Tibial nerve (tissue), 4 donors: ENCODE measurements at places on chromosomes 12 and 14. TPM values are rescaled to one million over a fixed set of nuclear protein-coding genes. Genes with fewer than 3 reads are reported as not detected.
A peak's percentile ranks its signal among the peaks of the same experiment; 100 is the strongest.

DNA sequence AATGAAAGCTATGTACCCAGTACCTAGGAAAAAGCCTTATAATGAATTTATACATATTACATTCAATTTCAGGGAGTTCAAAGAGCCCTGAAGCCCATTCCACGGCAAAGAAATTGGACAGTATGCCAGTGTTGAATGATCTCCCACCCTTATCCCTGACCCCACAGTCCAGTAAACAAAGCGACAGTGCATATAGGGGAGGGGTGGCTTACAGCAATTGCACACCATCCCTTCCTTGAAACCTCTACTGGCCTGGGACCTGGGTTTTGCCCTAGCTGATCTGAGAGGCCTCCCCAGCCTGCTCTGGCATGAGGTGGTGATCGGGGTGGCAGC, 17.3 kb upstream of the RND1 start:
- no peaks in the 10 kb centered on the region for H3K4me1 ChIP-seq
- no peak overlapping the region for H3K4me3 ChIP-seq
- no peak for DNase-seq
- no peaks in the 10 kb centered on the region for H3K36me3 ChIP-seq

GRCh38 chr12:101480849-101481248, 5.7 kb downstream of the SPIC start:
- no peak overlapping the region for H3K27ac ChIP-seq
- H3K27me3 ChIP-seq: no peaks in the 10 kb centered on the region
- DNase-seq: no peak
- H3K36me3 ChIP-seq: no peaks in the 10 kb centered on the region
- peaks cover 3% of the 10 kb centered on the region for H3K4me1 ChIP-seq

Gene SLC17A8
- total RNA-seq: not detected

DNA sequence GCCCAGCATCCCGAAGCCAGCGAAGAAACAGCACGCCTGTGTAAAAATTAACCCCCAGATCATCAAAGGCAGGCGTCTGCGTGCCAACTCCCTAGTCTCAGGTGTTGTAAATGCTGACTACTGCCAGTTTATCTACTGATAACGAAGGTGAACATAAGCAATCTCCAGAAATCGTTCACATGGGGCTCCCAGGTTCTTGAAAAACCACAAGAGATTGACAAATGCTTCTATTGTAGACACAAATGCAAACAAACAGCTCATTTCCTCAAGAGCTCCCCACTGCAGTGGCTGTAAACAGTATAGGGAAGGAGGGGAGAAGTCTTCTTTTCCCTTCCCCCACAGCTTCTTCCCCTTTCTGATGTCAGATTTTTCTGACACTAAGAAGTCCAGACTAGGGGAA, 5.3 kb upstream of the PLEKHG3 start:
- peak overlapping the region; percentile 44 for H3K27ac ChIP-seq
- no peaks in the 10 kb centered on the region for H3K27me3 ChIP-seq
- no peaks in the 10 kb centered on the region for H3K4me1 ChIP-seq
- no peak overlapping the region for H3K4me3 ChIP-seq

- no peaks in the 10 kb centered on the region for H3K4me1 ChIP-seq
- peak; percentile 94 for DNase-seq
- no peaks in the 10 kb centered on the region for H3K27me3 ChIP-seq
- H3K4me3 ChIP-seq: no peak overlapping the region
Measured at GRCh38 chr12:69900720-69901131, 75.7 kb downstream of the MYRFL start.

DNA sequence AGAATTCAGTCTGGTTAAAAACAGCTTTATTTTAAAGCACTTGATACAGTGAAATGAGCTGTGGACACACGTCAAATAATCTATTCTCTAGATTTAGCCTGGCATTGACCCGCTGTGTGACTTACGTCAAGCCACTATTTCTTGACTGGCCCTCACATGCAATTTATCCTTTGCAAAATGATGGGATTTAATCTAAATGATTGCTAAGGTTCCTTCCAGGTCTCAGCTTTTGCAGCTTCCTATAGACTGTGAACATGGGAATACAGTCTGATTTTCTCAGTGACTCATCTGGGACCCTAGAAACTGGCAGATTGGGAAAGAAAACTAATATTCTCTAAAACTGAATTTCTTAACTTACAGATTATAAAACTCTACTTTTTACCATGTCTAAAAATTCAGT, 409.1 kb downstream of the RAD51B start:
- H3K27me3 ChIP-seq: no peaks in the 10 kb centered on the region
- H3K4me1 ChIP-seq: peaks cover 14% of the 10 kb centered on the region
- no peak for DNase-seq
- H3K27ac ChIP-seq: no peak overlapping the region
- no peaks in the 10 kb centered on the region for H3K36me3 ChIP-seq
- H3K4me3 ChIP-seq: no peak overlapping the region

Gene SLCO1A2
- not detected for total RNA-seq

GRCh38 chr12:97714107-97714563, 251.5 kb downstream of the RMST start:
- DNase-seq: no peak
- no peaks in the 10 kb centered on the region for H3K4me1 ChIP-seq
- no peak overlapping the region for H3K4me3 ChIP-seq
- H3K27me3 ChIP-seq: no peaks in the 10 kb centered on the region
- H3K27ac ChIP-seq: no peak overlapping the region

- H3K27ac ChIP-seq: no peak overlapping the region
- H3K4me3 ChIP-seq: peak overlapping the region; percentile 23
- H3K36me3 ChIP-seq: no peaks in the 10 kb centered on the region
- DNase-seq: no peak
- peaks cover 16% of the 10 kb centered on the region for H3K4me1 ChIP-seq
Measured at GRCh38 chr12:62191491-62192179, 68.6 kb upstream of the USP15 start.

DNA sequence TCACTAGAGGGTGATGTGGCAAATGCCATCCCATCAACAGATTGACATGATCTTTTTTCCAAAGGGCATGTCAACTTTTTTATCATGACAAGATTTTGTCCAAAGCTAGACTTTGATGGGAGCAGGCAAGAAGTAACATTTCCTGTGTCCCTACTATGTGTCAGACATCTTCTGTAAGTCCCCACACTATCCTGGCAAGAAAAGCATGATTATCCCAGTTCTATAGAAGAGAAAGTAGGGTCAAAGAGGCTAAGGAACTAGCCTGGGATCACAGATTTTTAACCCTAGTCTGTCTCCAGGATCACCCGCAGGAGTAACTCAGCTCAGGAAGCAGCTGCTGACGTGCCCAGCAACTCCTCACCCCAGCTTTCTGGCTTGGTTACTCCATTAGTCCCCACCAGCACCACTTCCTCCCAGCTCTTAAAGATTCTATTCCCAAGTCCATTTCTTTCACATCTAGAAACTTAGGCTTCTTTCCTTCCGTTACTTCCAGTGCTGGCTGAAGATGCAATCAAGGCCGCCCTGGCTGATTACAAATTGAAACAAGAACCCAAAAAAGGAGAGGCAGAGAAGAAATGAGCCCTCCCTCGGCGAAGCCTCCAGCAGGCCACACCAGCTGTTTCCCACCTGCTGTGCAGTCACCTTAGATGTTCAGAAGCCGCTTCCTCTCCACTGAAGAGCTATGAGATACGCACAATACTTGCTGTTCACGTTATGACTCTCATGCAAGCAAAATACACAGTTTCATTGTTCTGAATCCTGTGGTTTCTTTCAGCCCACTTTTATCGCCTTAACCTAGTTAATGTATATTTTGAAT, 6.2 kb downstream of the ISCU start:
- H3K27ac ChIP-seq: peak overlapping the region; percentile 56
- H3K36me3 ChIP-seq: peaks cover 16% of the 10 kb centered on the region
- H3K27me3 ChIP-seq: no peaks in the 10 kb centered on the region
- H3K4me3 ChIP-seq: no peak overlapping the region
- DNase-seq: no peak

DNA sequence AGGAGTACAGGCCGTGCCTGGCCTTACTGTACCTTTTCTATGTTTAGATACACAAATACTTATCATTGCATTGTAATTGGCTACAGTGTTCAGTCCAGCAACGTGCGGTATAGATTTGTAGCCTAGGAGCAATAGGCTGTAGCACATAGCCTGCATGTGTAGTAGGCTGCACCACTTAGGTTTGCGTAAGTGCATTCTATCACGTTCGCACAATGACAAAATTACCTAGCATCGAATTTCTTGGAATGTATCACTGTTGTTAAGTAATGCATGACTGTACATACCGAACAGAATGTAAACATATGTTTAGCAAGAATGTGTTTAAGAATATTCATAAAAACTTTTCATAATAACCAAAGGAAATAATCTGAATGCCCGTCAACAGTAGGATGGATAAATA, 31.9 kb downstream of the VRTN start:
- no peaks in the 10 kb centered on the region for H3K27me3 ChIP-seq
- DNase-seq: no peak
- no peak overlapping the region for H3K27ac ChIP-seq
- no peaks in the 10 kb centered on the region for H3K36me3 ChIP-seq
- H3K4me1 ChIP-seq: no peaks in the 10 kb centered on the region
- H3K4me3 ChIP-seq: no peak overlapping the region

- H3K4me1 ChIP-seq: peaks cover 12% of the 10 kb centered on the region
- DNase-seq: no peak
- no peak overlapping the region for H3K27ac ChIP-seq
Measured at GRCh38 chr12:110233212-110233903, 47.7 kb upstream of the ATP2A2 start.

Gene CIROP
- not detected for total RNA-seq

GRCh38 chr12:19260135-19260534, 130.6 kb downstream of the PLEKHA5 start:
- H3K27me3 ChIP-seq: no peaks in the 10 kb centered on the region
- no peak for DNase-seq
- no peaks in the 10 kb centered on the region for H3K36me3 ChIP-seq
- no peak overlapping the region for H3K27ac ChIP-seq
- no peak overlapping the region for H3K4me3 ChIP-seq

GRCh38 chr14:55724736-55725135, 144.7 kb downstream of the KTN1 start:
- H3K36me3 ChIP-seq: no peaks in the 10 kb centered on the region
- no peaks in the 10 kb centered on the region for H3K27me3 ChIP-seq
- H3K4me1 ChIP-seq: no peaks in the 10 kb centered on the region
- H3K4me3 ChIP-seq: no peak overlapping the region
- DNase-seq: no peak
- H3K27ac ChIP-seq: no peak overlapping the region

DNA sequence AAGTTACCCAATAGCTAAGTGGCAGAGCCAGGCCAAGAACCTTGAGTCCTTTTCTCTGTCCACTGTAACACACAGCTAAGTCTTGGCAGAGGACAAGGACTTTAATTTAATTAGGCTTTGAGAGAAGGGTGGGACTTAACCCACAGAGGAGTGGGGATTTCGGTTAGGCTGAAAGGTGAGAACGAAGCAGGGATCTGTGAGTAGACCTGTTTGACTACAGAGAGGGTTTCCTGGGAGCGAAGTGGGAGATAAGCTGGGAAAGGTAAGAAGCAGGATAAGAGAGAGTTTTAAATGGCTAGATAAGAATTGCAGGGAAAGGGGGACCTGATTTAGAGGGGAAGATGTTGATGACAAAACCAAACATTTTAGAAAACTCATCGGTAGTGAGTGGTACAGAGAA, 2.0 kb upstream of the PPFIBP1 start:
- H3K27ac ChIP-seq: no peak overlapping the region
- H3K36me3 ChIP-seq: no peaks in the 10 kb centered on the region
- H3K4me3 ChIP-seq: no peak overlapping the region
- peaks cover 22% of the 10 kb centered on the region for H3K4me1 ChIP-seq
- H3K27me3 ChIP-seq: no peaks in the 10 kb centered on the region

GRCh38 chr12:114508529-114509129, 102.7 kb upstream of the TBX5 start:
- DNase-seq: peak; percentile 61
- H3K4me1 ChIP-seq: no peaks in the 10 kb centered on the region
- peaks cover 13% of the 10 kb centered on the region for H3K27me3 ChIP-seq

- no peak overlapping the region for H3K4me3 ChIP-seq
- no peak for DNase-seq
- H3K4me1 ChIP-seq: peaks cover 21% of the 10 kb centered on the region
- H3K36me3 ChIP-seq: peaks cover 3% of the 10 kb centered on the region
- H3K27me3 ChIP-seq: no peaks in the 10 kb centered on the region
Measured at GRCh38 chr12:3125674-3126073, 48.5 kb downstream of the TSPAN9 start.

DNA sequence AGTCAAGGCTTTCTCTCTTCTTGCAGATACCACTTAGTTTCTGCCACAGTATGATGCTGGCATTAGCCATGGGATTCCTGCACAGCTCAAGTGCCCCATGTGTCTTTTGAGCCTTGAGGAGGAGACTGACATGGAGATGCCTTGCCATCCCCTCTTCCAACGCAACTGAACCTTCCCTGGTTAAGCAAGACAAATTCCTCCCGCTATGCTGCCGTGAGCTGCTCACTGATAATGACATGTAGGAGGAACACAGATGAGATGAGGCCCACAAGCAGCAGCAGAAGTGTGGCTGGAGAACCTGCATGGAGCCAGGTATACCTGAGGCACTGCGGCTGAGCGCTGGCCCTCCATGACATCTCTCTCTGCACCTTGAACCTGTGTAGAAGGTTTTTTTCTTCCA, 15.4 kb upstream of the PPP1R1A start:
- H3K4me3 ChIP-seq: no peak overlapping the region
- H3K36me3 ChIP-seq: no peaks in the 10 kb centered on the region
- H3K27me3 ChIP-seq: no peaks in the 10 kb centered on the region
- no peaks in the 10 kb centered on the region for H3K4me1 ChIP-seq
- no peak overlapping the region for H3K27ac ChIP-seq
- no peak for DNase-seq

DNA sequence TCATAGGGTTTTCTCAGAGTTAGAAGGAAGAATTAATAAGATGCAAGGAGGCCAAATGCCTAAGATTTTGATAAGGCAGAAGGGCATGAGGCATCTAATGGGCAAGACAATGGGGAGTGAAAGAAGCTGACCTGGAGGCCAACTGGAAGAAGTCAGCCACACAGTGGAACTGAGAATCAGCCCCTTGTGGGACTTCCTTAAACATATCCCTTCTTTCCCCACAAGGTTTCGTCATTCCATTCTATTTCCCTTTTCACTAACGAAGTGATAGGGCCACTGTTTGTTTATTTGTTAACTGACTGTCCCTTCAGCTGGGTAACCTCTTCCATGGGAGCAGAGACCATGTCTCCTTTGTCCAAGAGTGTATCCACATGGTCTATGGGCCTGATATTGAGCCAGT, 86.2 kb downstream of the HELB start:
- no peak for DNase-seq
- no peaks in the 10 kb centered on the region for H3K36me3 ChIP-seq
- H3K27ac ChIP-seq: no peak overlapping the region

- H3K4me1 ChIP-seq: no peaks in the 10 kb centered on the region
- H3K27ac ChIP-seq: no peak overlapping the region
Measured at GRCh38 chr12:19740472-19741131, 301.3 kb downstream of the AEBP2 start.

- no peaks in the 10 kb centered on the region for H3K4me1 ChIP-seq
- no peak overlapping the region for H3K27ac ChIP-seq
- no peak overlapping the region for H3K4me3 ChIP-seq
- no peaks in the 10 kb centered on the region for H3K27me3 ChIP-seq
- no peak for DNase-seq
Measured at GRCh38 chr12:54689034-54689372, 40.8 kb upstream of the DCD start.
